ENCODE measurements at places on chromosomes 1 and 21.

- no peak for DNase-seq
Measured at GRCh38 chr1:26440259-26440658, 8.1 kb downstream of the DHDDS start.

DNA sequence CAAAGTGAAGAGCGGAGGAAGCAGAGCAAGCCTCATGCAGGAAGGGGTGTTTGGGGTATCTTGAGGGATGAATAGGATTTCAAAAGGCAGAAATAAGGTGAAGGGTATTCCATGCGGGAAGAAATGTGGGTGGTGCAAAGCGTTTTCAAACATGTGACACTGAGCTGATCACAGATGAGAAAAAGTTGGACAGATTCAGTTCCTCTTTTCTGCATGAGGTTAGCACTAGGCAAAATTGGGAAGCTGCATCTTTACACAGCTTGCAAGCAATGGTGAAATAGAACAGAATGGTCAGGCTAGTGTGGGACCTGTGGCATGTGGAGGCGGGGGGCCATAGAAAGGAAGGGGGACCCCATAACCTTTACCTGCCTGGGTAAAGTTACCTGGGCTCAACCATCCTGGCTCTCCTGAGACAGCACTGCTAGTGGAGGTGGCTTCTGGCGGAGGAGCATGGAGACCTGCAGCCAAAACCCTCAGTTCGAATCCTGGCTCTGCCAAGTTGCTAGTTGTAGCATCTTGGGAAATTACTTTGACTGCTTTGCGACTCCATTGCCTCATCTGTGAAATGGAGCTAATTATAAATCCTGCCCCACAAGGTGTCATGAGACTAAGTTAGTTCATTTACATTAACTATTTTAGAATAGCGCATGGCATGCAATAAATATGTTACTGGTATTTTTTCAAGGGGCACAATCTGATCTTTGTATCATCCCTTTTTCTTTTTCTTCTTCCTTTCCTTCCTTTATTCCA is 16.4 kb downstream of the KCNA10 start:
- no peak for DNase-seq

DNA sequence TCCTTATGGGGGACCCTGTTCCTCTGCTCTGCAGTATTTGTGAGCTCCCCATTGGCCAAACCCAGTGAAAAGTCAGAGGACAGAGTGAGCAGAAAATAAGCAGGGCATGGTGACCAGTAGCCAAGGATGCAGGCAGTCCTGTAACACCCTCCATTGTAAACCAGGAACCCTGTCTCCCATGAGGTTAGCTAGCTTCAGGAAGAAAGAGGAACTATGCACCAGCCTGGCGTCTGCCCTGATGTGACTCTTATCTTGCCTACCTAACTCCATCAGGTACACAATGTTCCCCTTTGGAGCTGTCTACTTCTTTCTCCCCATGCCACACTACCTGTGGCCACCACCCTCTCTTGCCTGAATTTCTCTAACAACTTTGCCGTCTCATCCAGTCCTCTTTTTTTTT is 119.2 kb downstream of the LRIG2 start:
- no peak for DNase-seq

GRCh38 chr1:230240446-230241086 is 173.5 kb downstream of the GALNT2 start:
- no peak for DNase-seq

GRCh38 chr1:166693673-166694297 is 145.5 kb upstream of the POGK start:
- DNase-seq, result no peak

DNA sequence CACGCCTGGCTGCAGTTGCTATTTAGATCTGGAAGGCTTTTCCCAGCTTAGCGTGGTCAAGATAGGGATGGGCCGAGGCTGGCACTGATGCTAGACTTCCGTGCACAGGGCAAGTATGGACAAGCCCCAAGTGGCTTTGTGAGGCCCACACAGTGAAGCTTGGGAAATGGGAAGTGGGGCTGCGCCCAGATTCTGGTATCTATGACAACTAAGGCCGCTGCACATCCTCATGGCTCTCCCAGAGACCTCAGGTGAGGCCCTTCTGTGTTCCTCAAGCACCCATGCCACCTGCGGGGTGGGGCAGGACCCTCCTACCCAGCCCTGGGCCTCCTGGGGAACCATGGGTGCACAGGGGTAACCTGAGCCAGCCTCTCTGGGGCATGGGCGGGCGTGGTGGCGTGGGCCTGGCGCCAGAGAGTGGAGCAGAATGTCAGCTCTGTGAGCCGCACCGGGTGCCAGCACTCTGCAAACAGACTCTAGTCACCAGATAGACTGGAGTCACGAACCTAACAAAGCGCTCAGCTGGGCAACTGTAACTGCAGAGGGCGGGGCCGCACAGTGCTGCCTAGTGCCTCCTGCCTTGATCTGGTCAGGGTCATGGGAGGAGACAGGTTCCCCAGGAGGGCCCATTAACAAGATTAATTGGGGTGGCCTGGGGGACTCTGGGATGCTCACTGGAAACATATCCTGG is 46.4 kb downstream of the ELF3 start:
- DNase-seq, result no peak

DNA sequence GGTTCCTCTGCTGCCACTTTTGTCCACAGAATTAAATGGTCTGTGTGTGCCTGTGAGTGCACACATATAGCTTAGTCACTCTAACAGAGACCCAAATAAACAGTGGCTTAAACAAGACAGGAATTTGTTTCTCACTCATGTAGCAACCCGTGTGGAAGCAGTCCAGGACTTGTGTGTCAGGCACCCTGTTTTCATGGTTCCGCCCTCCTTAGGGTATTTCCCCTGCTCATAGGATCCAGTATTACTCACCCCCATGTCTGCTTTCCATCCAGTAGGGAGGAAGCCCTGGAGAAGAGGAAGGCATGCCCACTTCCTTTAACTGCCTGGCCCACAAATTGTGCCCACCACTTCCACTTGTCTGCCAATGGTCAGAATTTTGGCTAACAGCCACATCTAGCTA is 41.3 kb upstream of the TACSTD2 start:
- DNase-seq, result peak; percentile 90

GRCh38 chr1:231991231-231991630 is 364.6 kb downstream of the DISC1 start:
- DNase-seq, result no peak

DNA sequence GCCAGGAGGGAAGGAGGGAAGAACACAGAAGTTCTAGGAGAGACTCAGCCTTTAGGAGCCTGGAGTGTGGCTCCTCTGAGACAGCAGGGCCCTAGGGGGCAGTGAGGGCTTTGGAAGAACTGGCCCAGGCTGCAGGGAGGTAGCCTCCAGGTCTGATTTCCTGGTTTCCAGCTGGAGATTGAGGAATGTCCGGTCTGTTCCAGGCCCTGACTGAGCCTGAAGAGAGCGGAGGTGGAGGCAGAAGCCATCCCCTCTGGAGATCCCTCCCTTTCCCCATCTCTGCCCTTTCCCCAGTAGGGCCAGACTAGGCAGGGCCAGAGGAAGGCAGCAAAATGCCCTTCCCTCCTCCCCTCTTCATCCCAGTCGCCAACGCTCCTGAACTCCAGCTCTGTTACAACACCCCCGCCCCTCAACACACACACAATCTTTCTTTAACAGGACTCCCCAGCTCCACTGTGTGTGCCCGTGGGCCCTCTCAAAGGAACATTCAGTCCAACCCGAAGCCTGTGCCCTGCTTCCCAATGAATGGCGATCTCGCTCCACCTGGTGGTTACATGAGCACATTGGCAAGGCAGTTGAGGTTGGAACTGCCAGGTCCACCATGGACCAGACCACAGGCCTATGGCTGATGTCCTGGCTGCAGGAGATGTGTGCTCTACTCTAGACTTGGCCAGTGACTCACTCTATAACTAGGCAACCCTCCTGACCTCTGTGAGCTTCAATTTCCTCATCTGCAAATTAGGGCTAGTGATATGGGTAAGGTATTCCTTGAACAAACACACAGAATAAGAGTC is 32.0 kb downstream of the MAP7D1 start:
- peak; percentile 74 for DNase-seq

DNA sequence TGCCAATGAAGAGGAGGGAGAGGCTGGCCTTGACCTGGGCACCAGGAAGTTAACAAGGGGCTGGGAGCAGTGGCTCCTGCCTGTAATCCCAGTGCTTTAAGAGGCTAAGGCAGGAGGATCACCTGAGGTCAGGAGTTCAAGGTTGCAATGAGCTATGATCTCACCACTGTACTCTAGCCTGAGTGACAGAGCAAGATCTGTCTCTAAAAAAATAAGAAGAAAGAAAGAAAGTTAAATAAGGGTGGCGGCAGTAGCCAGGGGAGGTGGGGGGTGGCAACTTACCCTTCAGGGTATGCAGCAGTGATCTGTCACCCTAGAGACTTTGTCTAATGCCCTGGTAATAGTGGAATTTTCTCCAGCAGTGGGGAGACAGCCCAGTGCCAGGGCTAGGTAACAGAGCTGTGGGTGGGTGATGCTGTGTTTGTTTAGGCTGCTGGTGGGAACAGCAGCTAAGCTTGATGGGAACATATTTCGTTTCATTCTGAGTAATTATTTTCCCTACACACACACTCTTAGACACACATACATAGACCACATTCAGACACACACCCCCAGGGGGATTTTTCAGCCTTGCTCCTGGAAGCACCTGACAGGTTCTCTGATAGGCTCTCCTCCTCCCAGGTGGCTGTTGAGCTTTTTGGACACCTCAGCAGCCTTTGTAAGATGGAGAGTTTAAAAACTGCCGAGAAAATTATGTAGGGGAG is 11.3 kb upstream of the SYT6 start:
- DNase-seq, result no peak

DNA sequence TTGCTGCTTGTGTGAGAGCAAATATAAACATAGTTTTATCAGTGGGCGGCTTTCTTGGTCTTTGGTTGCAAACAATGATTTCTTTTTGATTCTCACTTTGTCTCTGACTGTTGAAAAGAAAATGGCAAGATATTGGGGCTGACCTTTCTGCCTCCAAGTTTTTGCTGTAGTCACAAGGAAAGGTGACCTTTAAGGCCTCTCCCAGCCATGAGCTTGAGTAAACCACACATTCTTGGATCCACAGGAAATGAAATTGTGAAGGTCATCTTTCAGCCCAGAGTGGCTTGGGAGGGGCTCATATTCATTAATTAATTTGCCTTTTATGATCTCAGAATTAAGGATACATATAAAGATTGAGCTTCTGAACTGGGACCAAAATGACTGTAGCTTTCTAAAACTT is 241.6 kb downstream of the BACH1 start:
- DNase-seq, result no peak

DNA sequence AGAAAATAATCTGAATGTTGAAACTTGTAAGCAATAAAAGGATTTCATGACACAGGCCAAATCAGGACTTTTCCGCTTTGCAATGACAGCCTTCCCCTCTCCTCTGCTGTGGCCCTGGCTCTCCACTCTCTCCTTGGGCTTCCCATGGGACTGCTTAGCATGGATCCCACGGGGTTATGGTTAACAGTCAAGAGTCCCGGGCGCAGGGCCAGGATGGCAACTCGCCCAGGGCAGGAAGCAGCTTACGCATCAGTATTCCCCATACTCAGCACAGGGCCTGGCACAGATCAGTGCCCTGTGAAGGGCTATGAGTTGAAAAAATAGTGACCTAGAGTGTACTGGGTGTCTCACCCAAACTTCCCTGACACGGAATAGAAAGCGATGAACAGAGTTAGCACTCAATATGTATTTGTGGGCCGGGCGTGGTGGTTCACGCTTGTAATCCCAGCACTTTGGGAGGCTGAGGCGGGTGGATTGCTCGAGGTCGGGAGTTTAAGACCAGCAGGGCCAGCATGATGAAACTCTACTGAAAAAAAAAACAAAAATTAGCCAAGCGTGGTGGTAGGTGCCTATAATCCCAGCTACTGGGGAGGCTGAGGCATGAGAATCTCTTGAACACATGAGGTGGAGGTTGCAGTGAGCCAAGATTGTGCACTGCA is 29.1 kb upstream of the GRHL3 start:
- DNase-seq, result peak; percentile 76

DNA sequence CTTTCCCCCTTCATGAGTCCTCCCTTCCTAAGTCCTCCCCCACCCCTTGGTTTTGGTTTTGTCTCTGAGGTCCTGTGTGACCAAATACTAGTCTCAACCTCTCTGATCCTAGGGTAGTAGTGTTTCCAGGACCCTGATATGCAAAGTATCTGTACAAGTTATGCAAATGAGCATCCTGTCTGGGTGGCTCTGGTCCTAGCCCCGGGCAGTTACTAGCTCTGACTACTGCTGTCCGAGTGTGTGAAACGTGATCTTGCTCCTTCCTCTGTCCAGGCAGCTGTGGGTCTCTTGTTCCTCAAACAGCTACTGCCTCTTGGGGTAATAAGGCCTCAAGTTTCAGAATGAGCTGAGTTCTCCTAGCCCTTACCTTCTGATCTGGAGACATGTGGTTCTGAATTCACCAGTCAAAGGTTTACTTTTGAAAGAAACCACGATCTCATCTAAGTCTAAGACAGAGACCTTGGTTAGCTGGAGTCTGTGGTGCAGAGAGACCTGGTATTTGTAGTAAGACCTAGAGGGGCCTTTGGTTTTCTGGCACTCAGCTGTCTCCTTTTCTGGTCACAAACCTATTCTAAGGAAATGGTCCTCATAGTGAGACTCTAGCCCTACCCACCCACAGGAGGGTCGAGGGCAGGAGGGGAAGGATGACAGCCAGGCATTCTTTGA is 31.0 kb upstream of the IL19 start:
- DNase-seq, result no peak
